Caco-2 (cell line): ENCODE measurements at places on chromosomes 7 and 10. TPM values are rescaled to one million over a fixed set of nuclear protein-coding genes. Genes with fewer than 3 reads are reported as not detected.

Gene RABGEF1
- total RNA-seq: 20.3 and 21.2 TPM in 2 replicates

- no peak for DNase-seq
These were observed 12.5 kb downstream of the RNF32 start for GRCh38 chr7:156652886-156653568.

- DNase-seq: peak; percentile 82
These were observed 56.0 kb upstream of the BTRC start for GRCh38 chr10:101297901-101298486.

DNA sequence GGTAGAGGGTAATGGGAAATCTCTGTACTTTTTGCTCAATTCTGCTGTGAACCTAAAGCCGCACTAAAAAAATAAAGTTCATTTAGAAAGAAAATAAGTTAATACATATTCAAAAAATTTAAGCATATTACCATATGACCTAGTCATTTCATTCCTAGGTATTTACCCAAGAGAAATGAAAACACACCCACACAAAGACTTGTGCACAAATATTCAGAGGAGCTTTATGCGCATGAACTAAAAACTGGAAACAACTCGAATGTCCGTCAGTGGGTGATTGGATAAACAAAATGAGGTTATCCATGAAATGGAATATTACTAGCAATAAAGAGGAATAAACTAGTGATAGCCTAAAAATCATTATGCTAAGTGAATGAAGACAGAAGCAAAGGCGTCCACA, 62.6 kb upstream of the ZNRF2 start:
- no peak for DNase-seq

DNA sequence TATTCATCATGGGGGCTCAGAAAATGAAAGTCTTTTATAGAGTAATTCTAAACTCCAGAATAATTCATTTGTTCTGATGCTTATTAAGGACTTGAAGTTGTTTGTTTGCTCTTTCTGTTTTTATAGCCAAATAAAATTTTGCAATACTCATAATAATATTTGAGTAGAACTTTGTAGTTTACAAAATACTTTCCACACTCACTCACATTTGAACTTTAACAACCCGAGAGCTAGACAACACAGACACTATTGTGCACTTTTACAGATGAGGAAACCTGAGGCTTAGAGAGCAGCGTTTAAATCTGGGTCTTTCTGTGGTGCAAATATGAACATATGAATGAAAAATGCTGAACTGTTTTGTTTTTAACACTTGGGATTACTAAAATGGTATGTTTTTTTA, 126.8 kb downstream of the KAT6B start:
- no peak for DNase-seq

- DNase-seq: no peak
These were observed 13.6 kb downstream of the CLIP2 start for GRCh38 chr7:74302745-74303221.

- no peak for DNase-seq
These were observed 28.0 kb upstream of the HIBADH start for GRCh38 chr7:27690649-27691048.

DNA sequence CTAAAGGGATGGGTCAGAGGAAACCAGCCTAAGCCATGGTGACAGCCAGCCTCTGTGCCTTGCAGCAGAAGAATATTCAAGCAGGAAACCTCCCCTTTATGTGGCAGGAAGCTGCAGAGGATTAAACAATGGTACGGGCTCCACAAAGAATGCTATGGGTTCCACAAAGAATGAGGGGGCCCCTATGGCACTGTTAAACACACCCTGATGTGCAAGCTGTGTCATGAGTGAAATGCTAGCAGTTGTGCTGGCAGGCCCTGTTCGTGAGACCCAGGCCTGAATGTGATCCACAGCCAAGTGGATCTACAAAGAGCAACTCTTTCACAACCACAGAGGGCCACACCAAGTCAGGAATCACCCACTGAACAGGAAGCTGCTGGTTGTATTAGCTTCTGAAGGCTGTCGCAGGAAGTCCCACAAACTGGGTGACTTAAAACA, 68.9 kb downstream of the MYOF start:
- DNase-seq: no peak

Gene PNLIPRP1
- not detected in 2 replicates for total RNA-seq

Gene PCLO
- total RNA-seq: 3.8 and 4.1 TPM in 2 replicates

Gene NODAL
- total RNA-seq: 0.59 and 1.3 TPM in 2 replicates

DNA sequence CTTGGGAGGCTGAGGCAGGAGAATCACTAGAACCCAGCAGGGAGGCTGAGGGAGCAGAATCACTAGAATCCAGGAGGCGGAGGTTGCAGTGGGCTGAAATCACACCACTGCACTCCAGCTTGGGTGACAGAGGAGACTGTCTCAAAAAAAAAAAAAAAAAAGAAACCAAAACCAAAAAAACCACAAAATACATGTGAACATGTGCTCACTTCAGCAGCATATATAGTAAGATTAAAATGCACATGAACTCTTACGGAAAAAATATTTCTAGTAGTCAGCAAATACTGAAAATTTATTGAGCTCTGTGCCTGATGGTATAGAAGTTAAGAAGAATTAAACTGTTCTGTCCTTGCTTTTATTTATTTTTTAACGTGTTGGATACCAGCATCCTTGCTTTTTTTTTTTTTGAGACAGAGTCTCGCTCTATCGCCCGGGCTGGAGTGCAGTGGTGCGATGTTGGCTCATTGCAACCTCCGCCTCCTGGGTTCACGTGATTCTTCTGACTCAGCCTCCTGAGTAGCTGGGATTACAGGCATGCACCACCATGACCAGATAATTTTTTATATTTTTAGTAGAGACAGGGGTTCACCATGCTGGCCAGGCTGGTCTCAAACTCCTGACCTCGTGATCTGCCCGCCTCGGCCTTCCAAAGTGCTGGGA, 9.6 kb upstream of the ZNF487 start:
- no peak for DNase-seq

Gene GDF10
- not detected in 2 replicates for total RNA-seq

GRCh38 chr7:12694817-12695216, 7.4 kb downstream of the ARL4A start:
- no peak for DNase-seq

Gene MKX
- total RNA-seq: 0.64 and 0.65 TPM in 2 replicates

Gene PIK3CG
- not detected in 2 replicates for total RNA-seq

Gene TMEM270
- not detected in 2 replicates for total RNA-seq
